Activated gamma-delta T cell treated with anti-CD3 and anti-CD28 coated beads, Interleukin-2, amount 50 U/mL, for 16 hours (primary cell): ENCODE measurements at places on chromosomes 2 and 18.

DNA sequence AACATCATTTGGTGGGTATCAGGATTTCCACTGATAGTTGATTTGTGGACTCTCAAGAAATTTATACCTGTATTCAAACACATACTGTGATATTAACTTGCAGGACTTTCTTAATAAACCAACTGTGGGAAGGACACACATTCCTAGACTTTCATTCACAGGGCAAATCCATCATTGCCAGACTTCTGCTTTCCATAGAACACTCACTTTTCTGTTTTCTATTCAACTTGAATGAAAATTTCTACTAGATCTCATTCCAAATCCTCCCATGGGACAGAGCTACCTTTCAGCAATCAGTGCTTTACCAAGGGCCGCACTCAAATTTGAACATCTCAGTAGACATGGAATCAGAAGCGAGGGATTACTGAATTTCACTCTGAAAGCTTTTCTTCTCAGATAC is 612.5 kb downstream of the IRS1 start:
- no peak for DNase-seq

DNA sequence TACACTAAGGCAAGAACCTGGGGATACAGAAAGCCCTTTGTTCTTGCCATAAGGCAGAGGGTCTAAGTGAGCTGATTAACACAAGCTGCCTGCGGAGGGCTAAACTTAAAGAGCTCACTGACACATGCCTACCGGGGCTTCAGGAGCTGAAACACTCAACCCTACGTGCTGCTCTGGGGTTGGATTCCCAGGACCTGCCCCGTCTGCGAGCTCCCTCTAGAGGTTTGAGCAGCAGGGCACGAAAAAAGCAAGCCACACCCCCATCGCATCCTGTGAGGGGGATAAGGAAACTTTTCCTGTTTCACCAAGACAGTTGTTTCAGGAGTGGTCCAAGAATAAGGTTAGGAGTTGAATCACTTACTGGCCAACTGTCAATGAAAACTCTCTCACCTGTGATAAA is 562.1 kb downstream of the TMX3 start:
- DNase-seq: no peak

- no peak for DNase-seq
Observed at GRCh38 chr2:36553683-36554082, 44.3 kb downstream of the FEZ2 start.

DNA sequence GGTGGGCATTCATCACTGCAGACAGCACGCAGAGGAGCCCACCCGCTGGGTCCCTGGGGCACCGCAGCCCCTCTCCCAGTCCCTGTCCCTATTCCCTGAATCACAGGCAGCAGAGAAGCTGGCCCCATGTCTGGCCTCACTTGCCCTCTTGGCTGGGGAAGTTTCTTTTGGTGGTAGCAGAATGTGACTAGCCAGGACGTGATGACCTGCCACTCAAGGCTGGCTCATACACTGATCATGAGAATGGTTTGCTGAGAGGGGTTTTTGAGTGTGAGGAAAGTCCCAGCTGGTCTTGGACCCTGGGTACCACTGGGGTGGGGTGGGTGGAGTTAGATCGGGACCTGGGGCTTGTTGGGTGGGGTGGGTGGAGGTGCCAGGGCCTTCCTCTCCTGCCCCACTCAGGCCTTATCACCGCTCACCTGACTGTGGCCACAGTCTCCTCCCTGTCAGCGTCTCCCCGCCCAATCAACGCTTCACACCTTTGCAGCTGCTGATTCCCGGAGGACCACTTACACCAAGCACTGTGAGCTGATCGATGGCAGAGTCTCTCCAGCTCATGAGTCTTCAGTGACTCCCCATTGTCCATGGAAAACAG is 28.9 kb upstream of the FOSL2 start:
- DNase-seq: no peak

DNA sequence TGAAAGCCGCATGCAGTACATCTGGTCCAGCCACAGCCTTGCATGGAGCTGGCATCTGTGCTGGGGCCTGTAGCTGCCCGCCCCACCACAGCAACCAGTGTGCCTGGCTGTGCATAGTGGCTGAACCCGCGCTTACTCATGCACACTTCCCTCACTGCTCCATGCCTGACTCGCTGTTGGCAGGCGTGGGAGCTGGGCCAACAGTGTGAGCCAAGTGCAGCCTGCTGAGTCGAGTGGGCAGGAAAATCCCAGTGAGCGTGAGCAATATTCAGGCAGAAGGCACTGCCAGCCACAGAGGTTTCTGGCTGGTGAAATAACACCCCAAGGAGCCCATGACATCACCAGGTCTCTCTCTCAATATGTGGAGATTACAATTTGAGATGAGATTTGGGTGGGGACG is 1674.1 kb upstream of the TMEFF2 start:
- DNase-seq: no peak

DNA sequence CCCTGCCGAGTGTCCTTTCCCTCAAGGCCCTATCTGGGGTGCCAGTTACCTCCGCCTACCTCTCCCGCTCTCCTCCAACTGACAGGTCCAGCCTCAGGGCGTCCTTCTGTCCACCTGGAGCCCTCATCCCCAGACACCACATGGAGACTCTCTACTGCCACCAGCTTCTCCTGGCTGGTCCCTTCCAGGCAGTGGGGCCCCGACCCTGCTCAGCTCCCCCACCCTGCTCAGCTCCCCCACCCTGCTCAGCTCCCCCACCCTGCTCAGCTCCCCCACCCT is 74.0 kb upstream of the ODC1 start:
- DNase-seq: no peak

DNA sequence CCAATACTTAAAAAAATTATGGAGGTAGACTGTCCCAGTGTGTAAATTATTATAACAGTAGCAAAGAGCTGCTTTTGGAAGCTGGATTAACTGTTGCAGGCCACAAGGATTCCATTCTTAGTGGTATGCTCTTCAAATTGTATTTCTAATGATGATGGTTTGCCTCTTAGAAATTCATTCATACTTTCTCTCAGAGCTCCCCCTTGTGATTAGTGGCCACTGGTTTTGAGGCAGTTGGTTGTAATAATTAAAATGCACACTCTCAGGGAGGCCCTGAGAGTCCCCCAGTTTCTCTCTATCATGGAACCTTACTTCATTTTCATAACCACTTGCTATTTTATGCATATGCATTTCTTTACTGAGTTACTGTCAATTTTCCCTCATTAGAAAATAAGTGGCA is 122.5 kb downstream of the PLA2R1 start:
- DNase-seq: no peak

DNA sequence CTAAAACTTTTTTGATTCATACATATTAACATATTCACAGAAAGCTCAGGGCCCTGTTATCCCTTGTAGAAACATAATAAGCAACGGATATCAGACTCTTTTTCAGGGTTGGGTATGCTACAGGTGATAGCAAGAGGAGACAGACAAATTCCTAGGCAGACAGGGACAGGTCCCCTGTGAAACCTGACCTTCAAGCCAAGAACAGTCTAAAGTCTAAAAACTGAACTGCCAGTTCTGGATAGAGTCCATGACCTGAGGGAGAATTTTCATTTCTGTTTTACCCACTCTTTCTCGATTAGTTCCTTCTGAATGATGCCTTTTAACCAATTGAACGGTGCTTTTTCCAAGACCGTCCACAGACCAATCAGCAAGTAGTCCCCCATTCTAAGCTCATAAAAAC is 54.2 kb downstream of the RIT2 start:
- no peak for DNase-seq

GRCh38 chr2:3099860-3100234 is 277.8 kb downstream of the EIPR1 start:
- DNase-seq: no peak

DNA sequence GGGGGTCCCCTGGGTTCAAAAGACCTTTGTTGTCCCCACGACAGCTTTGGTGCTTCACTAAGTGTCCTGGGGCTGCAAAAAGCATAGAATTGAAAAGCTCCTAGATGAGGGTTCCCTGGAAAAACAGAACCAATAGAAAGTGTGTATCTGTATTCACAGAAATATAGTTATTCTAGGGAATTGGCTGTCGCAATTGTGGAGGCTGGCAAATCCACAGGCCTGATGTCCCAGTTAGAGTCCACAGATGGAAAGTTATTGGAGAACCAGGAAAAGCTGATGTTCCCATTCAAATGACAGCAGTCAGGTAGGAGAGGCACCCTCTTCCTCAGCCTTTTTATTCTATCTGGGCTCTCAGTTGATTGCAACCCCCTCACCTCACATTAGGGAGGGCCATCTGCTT is 65.5 kb downstream of the LONRF2 start:
- DNase-seq: no peak

GRCh38 chr18:36271153-36271552 is 26.4 kb upstream of the FHOD3 start:
- no peak for DNase-seq

GRCh38 chr2:72131371-72131891 is 16.2 kb downstream of the CYP26B1 start:
- DNase-seq: no peak

- DNase-seq: no peak
Observed at GRCh38 chr18:61731693-61732376, 161.0 kb downstream of the RNF152 start.

- no peak for DNase-seq
Observed at GRCh38 chr2:31207790-31208189, 9.5 kb downstream of the CAPN14 start.

GRCh38 chr2:197191177-197191939 is 119.2 kb downstream of the ANKRD44 start:
- DNase-seq: no peak

- DNase-seq: no peak
Observed at GRCh38 chr2:173353556-173353955, 1.1 kb upstream of the CDCA7 start.

DNA sequence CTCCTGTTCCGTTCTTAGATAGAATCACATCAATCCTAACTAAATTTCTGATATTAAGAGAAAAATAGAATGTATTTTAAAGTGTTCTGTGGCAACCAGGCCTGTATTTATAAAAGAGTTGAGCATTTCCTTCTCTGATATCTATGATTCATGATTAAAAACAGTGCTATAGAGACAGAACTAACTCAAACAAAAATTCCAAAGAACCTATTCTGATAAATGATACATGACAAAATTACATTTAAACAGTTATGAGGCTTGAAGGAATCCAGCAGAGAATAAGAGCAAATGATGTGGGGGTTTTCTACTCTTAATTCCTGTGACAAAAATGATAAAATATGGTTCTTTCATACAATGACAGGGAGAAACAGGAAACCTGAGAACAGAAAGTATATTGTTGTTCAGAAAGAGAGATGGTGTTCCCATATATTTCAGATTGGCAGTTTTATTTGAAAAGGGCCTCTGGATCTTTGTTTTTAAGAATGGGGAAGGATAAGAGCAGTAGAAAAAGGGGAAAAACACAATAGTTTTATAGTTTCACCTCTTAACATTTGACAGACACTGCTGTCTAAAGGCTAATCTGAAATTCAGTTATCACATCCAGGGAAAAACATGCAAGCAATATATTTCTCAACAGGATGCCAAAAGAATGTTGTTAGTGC is 944.3 kb downstream of the LRP1B start:
- DNase-seq: no peak

- no peak for DNase-seq
Observed at GRCh38 chr2:237350070-237350469, 63.9 kb downstream of the COL6A3 start.

GRCh38 chr2:170533156-170533555 is 182.0 kb upstream of the SP5 start:
- no peak for DNase-seq

- DNase-seq: no peak
Observed at GRCh38 chr2:213834331-213834730, 550.1 kb downstream of the SPAG16 start.

DNA sequence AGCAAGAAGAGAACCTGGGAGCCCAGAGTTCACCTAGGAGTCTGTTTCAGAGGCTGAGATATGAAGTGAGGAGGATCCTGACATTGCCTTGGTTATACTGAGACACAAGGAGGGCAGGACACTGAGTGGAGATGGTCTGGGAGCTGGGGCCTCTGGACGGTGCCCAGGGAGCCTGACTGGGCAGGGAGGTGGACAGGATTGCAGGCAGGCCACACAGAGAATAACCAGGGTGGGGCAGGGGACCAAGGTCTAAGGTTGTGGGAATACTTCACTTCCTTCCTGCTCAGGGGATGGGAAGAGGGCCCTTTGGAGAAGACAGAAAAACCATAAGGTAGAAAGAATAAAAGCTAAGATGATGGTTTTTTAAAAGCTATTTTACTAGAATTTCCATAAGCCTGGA is 18.7 kb downstream of the EDAR start:
- DNase-seq: no peak

DNA sequence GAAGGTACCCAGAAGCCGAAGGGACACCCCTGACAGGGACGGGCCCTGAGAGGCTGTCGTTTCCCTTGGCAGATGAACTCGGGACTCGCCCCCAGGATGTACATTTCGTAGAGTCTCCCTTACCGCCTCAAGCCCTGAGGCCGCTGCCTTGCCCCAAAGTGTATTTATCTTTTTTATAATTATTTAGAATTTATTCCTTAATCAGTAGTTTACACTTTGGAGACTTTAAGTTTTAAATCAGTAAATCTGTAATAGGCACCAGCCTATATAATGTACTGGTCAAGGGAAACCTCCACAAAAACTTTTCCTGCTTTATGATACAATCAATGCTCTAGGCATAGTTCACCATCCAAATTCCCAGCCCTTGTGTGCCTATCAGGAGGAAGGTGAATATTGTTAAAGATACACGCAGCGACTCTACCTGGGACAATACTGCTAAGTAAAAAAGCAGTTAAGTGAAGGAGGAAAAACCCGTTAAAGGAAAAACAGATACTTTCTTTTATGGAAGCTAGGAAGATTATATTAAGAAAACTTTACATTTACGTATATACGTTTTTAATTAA is 848 bp downstream of the VRK2 start:
- DNase-seq: no peak

DNA sequence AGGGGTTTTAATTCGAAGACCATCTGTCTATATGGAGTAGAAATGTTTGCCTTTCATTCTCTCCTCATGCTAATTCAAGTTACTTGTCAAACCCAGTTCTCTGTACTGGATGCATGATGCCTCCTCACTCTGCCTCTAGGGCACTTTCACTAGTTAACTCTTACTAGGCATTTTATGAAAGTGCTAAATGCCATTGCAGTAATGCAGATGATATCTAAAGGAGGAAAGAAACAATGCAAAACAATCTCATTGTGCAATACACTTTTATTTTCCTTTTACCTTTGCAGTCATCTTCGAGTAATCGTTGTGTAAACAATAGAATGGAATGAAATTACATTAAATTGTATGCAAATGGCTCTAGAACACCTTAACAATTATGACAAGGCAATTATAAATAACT is 293.6 kb downstream of the STK39 start:
- no peak for DNase-seq

GRCh38 chr2:126700677-126701076 is 44.7 kb downstream of the GYPC start:
- no peak for DNase-seq
